ENCODE measurements at places on chromosomes 7 and 10. TPM values are rescaled to one million over a fixed set of nuclear protein-coding genes. Genes with fewer than 3 reads are reported as not detected.

The RSPH10B2 gene
- 0.54 TPM for total RNA-seq

The SPDYE8 gene
- total RNA-seq, result not detected

The VAX1 gene
- total RNA-seq, result not detected

The SOSTDC1 gene
- not detected for total RNA-seq

The COBL gene
- total RNA-seq, result 0.03 TPM

DNA sequence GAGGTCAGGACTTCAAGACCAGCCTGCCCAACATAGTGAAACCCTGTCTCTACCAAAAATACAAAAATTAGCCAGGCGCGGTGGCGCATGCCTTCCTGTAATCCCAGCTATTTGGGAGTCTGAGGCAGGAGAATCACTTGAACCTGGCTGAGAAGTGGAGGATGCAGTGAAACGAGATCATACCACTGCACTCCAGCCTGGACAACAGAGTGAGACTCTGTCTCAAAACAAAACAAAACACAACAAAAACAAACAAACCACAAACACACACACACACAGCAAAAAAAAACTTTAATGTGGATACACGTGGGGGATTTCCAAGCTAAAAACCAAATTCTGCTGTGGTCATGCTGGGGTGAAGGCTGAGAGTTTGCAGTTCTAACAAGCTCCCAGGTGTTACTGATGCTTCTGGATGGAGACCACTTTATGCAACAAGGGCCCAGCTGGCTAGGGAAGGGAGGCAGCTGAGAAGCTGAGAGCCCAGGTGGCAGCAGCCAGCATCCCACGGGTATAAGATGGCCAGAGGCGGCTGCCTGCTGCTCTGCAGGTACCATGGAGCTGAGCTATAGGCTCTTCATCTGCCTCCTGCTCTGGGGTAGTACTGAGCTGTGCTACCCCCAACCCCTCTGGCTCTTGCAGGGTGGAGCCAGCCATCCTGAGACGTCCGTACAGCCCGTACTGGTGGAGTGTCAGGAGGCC, at the start of gene ZP3:
Gene ZP3 (plus strand): TSS at position 538 of the 699 bp plus-strand sequence. CDS start 15 bp downstream, at position 553.
- no peak for DNase-seq

- DNase-seq, result no peak
These were observed 50.1 kb downstream of the PFKP start for GRCh38 chr10:3117486-3117885.

GRCh38 chr10:35409808-35410207, 73.5 kb downstream of the CCNY start:
- DNase-seq, result no peak

GRCh38 chr10:7950981-7951847, 103.3 kb upstream of the GATA3 start:
- no peak for DNase-seq

- no peak for DNase-seq
These were observed 188.5 kb downstream of the TNS3 start for GRCh38 chr7:47393406-47393805.

DNA sequence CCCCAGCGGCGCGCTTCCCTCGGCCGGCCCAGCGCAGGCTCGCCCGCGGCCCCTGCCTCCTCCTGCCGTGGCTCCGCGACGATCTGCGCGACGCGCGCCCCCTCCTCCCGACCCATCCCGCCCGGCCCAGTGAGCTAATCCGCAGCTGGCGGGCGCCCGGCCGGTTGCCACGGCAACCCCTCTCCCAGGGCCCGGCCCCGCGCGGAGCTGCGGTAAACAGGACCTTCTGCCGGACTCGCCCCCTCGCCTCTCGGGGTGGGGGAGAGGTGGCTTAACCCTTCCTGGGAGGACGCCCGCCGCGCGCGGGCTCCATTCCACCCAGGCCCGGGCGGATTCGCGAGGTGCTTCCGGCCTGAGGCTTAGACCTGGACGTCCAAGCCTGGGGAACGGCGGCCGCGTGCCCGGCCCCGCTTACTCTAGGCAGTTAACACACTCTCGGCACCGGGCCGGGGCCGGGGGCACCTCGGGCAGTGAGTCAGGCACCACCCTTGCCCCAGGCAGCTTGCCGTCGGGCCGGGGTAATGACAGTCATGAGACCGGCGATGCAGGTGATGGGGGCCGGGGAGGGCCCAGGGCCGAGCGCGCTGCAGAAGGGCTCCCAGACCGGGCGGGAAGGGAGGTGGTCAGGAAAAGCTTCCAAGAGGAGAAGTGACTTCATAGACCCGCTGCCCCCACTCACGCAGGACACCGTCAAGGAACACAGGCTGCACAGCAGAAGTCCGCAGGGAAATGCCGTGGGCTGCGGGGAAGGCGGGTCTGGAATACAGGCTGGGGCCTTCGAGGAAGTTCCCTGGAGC, at the start of gene DENND2A:
Gene DENND2A (minus strand): TSS at position 87 of the 797 bp plus-strand sequence. CDS start 38,416 bp downstream, outside the sequence.
- no peak for DNase-seq

DNA sequence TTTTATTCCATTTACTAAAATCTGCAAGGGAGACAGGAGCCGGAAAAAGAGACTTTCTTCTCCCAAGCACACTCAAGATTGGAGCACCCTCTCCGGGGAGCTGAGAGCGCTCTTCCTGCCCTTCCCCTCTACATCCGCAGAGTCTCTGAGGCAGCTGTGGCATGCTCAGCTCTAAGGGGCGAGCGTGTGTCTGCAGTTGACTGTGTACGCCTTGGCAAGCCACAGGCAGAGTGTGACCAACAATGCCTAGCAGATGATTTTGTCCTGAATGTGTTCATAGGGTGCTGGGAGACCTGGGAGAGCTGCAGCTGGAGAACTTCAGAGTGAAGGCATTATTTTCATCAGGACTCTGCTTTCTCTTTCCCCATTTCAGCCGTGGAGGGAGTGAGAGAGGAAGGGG, 20.7 kb downstream of the MTURN start:
- no peak for DNase-seq

DNA sequence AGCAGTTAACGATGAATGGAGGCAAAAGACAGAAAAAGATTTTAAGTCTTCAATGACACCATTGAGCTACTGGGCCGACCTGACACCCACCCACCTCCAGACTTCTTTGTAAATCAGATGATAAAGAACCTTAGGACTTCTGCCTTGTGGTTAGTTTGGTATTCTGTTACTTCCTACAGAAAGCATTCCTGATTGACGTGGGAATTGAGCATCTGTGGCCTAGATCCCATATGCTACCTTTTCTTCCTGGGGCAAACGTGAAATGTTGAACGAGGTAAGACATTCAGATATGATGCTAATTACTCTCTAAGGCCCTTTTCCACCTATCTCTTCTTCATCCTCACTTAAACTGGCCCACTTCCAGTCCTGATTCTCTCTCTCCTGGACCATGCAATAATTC, 10.2 kb downstream of the PRLHR start:
- DNase-seq, result no peak

DNA sequence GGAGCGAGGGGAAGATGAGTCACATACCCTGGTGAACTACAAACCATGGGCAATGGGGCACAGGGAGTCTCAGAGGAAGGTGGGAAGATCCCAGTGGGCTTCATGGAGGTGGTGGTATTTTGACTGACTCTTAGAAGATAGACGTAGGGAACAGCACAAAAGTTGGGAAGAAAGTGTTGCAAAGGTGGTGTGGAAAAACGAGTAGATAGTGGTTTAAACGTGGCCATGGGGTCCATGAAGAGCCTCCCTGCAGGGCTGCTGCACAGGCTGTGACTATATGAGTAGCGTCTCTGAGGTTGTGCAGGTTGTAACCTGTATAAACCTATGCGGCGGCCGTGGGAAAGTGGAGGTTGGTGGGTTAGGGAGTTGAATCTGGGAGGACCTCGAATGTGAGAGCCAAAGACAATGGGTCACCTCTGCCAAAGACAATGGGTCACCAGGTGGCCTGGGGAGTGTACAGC, 13.8 kb downstream of the LZTS2 start:
- no peak for DNase-seq

DNA sequence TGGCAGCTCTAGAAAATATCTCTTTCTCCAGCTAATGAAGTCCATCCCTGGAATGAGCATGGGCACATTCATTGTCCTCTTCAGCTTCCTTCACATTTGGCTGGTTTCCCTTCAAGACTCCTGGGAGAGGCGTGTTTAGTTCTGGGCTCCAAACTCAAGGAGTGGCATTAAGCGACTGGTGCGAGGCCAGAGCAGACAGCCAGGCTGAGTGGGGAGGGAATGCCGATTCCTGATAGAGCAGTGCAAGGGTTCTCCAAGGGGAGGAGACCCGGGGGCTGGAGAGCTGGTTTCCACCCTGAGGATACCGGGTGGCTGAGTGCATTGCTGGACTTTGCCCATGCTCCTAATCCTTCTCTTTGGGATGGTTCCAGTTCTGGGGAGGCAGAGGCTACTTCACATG, 372.1 kb downstream of the RPS24 start:
- DNase-seq, result no peak

DNA sequence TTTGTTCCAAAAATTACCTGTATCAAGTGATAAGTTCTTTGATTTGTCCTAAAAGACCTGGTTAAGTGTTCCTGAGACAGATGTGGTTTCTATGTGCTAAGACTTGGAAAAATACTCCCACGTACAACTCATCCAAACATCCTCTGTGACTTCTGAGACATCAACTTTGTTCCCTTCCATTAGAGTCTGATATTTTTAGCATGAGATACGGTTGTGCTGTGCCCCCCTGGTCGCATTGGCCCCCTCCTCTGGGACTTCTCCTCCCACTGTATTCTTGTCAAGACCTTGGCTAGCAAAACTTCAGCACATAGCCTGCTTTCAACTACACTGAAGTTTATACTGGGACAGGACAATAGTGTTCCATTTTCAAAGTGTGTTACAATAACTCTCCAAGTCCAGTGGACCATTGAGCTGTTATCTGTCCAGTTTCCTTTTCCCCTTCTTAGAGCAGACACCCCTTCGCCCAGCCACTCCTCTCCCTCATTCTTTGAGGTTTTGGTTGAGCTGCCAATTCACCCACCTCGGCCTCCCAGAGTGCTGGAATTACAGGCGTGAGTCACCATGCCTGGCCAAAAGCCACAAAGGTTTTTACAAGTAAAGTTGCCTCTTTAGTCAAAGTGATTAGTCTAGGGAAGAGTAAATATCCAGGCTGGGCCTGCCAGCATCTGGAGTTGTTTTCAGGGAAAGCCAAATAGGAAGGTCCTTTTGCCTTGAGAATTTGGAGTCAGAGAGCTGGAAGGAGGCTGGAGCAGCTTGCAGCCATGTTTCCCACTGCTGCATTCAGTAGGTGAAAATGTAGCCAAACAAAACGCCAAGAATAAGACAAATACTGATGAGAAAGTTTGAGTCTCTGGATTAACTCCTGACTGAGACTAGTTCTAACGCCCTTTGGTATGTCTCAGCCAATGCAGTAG, 17.8 kb upstream of the PDLIM1 start:
- DNase-seq, result no peak

- DNase-seq, result no peak
These were observed 7.6 kb upstream of the TMEM236 start for GRCh38 chr10:17744341-17744861.

GRCh38 chr10:123781956-123782500, 109.6 kb downstream of the CPXM2 start:
- DNase-seq, result no peak

GRCh38 chr7:55903985-55904759, 16.9 kb downstream of the ZNF713 start:
- no peak for DNase-seq

DNA sequence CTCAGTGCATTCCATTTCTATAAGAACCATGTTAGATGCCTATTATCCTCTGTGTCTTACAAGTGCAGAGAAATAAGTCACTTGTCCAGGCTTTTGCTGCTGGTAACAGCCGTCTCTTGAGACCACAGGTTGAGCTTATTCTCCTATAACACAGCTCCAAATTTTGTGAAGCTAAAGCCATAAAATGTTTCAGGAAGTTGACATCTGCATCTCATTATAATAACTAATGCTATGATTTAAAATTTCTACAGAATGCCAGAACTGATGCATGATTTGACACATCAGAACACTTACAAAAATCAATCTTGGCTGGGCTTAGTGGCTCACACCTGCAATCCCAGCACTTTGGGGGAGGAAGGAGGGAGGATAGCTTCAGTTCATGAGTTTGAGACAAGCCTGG, 986.9 kb downstream of the TYW1 start:
- DNase-seq, result no peak

DNA sequence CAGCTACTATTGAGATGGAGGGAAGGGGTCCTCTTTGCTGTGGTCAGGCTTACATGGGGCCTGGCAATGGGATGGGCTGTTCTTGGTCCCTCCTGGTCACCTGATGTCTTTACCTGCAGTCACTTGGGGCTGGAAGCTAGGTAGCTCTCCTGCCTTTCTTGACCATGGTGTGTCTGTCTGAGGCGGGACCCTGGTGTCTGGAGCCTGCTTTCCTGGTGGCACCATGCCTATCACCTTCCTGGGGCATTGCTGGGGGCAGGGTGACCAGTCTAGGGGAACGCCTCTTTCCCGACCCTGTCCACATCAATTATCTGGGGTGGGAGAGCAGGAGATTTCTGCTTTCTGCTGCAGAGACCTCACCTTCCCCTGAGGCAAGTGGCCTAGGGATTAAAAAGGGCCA, 55.6 kb downstream of the ARHGAP22 start:
- no peak for DNase-seq

GRCh38 chr10:68870545-68871104, 30.5 kb upstream of the DDX50 start:
- no peak for DNase-seq

DNA sequence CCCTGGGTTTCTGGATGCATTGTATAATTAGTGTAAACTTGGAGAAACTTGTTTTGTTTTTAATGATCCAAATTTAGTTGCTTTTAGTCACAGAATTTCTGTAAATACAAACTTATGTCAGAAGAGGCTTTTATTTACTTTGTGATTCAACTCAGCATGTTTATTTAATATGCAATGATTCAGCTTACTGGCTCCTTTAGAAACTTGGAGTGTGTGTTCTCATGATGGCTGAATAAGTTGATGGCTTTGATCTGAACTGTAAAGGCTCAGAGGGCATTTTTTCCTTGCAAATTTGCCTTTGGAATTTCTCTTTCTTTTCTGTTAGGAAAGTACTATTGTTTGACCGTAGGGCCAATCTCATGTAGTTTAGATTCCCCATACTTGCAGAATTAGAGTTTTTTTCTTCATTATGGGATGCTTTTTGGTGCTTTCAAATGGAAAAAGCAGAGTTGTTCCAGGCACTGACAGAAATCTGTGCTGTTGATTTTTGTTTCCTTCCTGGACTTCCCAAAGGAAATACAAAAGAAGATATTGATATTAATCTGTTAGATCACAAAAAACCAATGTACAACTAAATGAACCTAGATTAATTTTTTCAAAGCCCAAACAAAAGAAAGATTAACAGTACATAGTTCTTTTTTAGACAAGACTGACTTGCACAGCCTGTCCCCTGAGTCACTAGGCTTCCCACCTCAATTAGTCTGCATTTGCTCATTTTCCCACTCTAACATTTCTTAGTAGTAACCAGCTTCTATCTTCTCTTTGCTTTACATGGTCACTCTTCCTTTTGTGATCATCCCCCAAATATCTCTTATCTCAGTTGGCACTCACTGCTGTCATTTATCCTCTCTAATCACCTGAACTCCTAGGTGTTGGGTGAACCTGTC, 96.8 kb upstream of the AGR3 start:
- DNase-seq, result no peak

All from activated T-cell treated with anti-CD3 and anti-CD28 coated beads, Interleukin-2, amount 50 U/mL, for 4 hours (primary cell).